ENCODE measurements at places on chromosomes 5 and 9. TPM values are rescaled to one million over a fixed set of nuclear protein-coding genes. Genes with fewer than 3 reads are reported as not detected.

DNA sequence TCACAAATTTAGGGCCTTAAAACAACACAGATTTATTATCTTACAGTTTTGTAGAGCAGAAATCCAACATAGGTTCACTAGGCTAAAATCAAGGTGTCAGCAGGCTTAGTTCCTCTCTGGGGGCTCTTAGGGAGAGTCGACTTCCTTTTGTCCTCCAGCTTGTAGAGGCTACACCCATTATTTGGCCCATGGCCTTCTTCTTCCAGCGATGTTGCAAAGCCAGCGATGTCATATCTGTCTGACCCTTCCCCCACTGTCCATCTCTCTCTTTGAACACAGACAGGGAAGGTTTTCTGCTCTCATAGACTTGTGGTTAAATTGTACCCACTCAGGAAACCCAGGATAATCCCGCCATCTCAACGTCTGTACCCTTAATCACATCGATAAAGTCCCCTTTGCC, 60.3 kb upstream of the SHB start:
- DNase-seq: no peak

- DNase-seq: no peak
These were observed 11.5 kb downstream of the PRRX2 start for GRCh38 chr9:129676975-129677374.

- no peak for DNase-seq
These were observed 8.4 kb upstream of the RXRA start for GRCh38 chr9:134317790-134318414.

DNA sequence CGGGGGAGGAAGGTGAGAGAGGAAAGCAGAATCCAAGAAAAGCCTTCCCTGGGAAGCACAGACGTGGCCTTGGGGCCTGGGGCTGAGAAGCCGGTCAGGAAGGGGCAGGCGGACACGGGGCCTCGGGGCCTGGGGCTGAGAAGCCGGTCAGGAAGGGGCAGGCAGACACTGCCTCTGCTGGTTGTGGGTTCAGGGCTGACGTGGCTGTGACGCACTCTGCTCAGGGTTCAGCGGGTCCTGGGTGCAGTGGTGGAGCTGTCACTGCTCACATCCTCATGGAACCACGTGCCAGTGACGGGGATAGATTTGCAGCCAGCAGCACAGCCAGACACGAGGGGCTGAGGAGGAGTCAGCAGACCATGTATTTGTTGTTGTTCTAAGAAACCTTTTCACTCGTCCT, 12.8 kb downstream of the PAEP start:
- no peak for DNase-seq

GRCh38 chr9:90523958-90524357, 118.7 kb downstream of the DIRAS2 start:
- no peak for DNase-seq

The CATSPER3 gene
- total RNA-seq: 0.28 TPM

- DNase-seq: no peak
These were observed 9.2 kb downstream of the ENC1 start for GRCh38 chr5:74631081-74631953.

DNA sequence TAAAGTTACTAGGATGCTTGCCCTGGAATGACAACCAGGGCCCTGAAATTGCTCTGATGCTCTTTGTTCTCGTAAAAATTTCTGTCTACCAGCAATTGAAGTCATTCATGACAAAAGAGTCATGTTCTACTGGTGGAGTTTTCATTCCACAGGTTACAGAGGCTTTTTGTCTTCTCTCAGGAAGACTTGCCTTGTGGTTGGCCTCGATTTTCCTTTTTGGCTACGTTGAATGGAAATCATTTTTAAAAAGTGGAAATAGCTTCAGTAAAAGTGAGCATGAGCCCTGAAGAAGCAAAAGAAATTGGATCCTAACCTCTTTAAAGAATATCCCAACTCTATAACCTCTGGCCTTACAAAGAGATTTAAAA, 255.2 kb downstream of the AOPEP start:
- no peak for DNase-seq

The PCDH12 gene
- total RNA-seq: 4.8 TPM

The ZNF474 gene
- 0.23 TPM for total RNA-seq

GRCh38 chr5:180142021-180142765, 66.8 kb downstream of the RASGEF1C start:
- no peak for DNase-seq

GRCh38 chr5:113065626-113066025, 89.0 kb downstream of the DCP2 start:
- no peak for DNase-seq

GRCh38 chr5:15159606-15160005, 288.0 kb upstream of the ANKH start:
- no peak for DNase-seq

DNA sequence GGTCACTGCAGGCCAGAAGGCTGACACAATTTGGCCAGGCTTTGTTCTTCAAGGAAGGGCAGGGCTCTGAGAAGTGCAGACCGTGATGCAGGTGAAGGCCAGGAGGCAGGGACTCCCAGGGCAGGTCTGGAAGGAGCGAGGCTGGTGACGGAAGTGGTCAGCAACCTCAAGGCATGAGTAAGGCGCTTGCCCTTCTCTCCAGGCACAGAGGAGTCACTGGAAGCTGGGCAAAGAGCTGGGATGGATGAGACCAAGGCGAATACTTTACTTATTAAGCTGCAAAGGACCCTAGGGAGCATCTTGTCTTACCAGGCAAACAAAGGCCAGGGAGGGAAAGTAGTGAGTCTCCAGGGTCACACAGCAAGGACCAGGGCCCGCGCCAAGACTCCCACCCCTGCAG, 18.6 kb downstream of the IRF1 start:
- no peak for DNase-seq

The TAL2 gene
- total RNA-seq: not detected
